Activated T-helper 2 cell treated with anti-CD3 and anti-CD28 coated beads, Interferon-gamma antibody, Interleukin-2, Interleukin-4, amounts not matched to agents 10 μg/mL and 5 μg/mL and 100 μg/mL, durations not matched to agents 14 hours and 24 hours and 36 hours (primary cell): ENCODE measurements at places on chromosomes 7 and 10.

- no peak overlapping the region for H3K27ac ChIP-seq
- no peaks in the 10 kb centered on the region for H3K36me3 ChIP-seq
- H3K4me3 ChIP-seq: no peak overlapping the region
- peaks cover 15% of the 10 kb centered on the region for H3K27me3 ChIP-seq
- peaks cover 24% of the 10 kb centered on the region for H3K4me1 ChIP-seq
Observed at GRCh38 chr10:30398788-30399187, 35.2 kb upstream of the MAP3K8 start.

- H3K27ac ChIP-seq: no peak overlapping the region
- H3K36me3 ChIP-seq: no peaks in the 10 kb centered on the region
- DNase-seq: no peak
- H3K4me3 ChIP-seq: no peak overlapping the region
- no peaks in the 10 kb centered on the region for H3K4me1 ChIP-seq
Observed at GRCh38 chr10:26090762-26091161, 125.8 kb upstream of the GAD2 start.

GRCh38 chr7:83486536-83486935, 162.4 kb downstream of the SEMA3E start:
- H3K27me3 ChIP-seq: no peaks in the 10 kb centered on the region
- no peak overlapping the region for H3K27ac ChIP-seq
- DNase-seq: no peak
- no peak overlapping the region for H3K4me3 ChIP-seq
- H3K4me1 ChIP-seq: no peaks in the 10 kb centered on the region
- no peaks in the 10 kb centered on the region for H3K36me3 ChIP-seq

- no peak overlapping the region for H3K4me3 ChIP-seq
- H3K36me3 ChIP-seq: peaks cover 21% of the 10 kb centered on the region
- peaks cover 35% of the 10 kb centered on the region for H3K4me1 ChIP-seq
- DNase-seq: no peak
- H3K27ac ChIP-seq: no peak overlapping the region
Observed at GRCh38 chr7:613442-614140, 93.9 kb upstream of the PDGFA start.

DNA sequence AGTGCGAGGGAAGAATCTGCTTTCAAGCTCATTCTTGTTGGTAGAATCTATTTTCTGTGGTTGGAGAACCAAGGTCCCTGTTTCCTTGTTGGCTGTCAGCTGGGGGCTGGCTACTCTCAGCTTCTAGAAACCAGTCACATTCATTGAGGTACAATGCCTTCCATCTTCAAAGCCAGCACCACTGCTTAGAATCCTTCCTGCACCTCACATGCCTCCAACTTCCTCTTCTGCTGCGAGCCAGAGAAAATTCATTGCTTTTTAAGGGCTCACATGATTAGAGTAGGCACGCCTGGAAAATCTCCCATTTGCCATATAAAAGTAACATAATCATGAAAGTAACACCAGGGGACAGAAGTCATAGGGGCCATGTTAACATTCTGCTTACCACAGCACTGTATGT, 28.7 kb downstream of the TES start:
- DNase-seq: no peak
- peaks cover 24% of the 10 kb centered on the region for H3K4me1 ChIP-seq
- H3K4me3 ChIP-seq: no peak overlapping the region
- peaks cover 34% of the 10 kb centered on the region for H3K36me3 ChIP-seq
- H3K27me3 ChIP-seq: no peaks in the 10 kb centered on the region

DNA sequence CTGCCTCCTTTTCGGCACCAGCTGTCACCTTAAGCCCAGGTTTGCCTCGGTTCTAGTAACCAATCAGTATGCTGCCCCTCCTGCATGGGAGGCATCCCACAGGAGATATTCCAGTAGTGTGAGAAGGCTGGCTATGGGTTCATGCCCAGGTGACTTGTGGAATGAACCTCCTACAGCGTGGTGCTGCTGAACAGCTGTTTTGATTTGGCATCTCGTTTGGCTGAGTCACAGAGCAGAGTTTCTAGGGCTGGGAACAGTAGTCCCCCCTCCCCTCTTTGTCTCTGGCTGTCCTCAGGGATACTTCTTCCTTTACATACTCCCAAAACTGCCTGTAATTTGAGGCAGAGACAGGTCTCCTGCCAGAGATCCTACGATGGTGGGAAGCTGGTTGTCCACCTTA, 16.1 kb downstream of the R3HCC1L start:
- peaks cover 73% of the 10 kb centered on the region for H3K36me3 ChIP-seq
- no peak overlapping the region for H3K4me3 ChIP-seq
- H3K4me1 ChIP-seq: peaks cover 3% of the 10 kb centered on the region
- no peaks in the 10 kb centered on the region for H3K27me3 ChIP-seq

GRCh38 chr7:26197153-26198115, 3.1 kb downstream of the HNRNPA2B1 start:
- H3K36me3 ChIP-seq: peaks cover 85% of the 10 kb centered on the region
- no peak for DNase-seq
- peak overlapping the region; percentile 100 for H3K4me3 ChIP-seq
- no peaks in the 10 kb centered on the region for H3K27me3 ChIP-seq
- H3K4me1 ChIP-seq: peaks cover 49% of the 10 kb centered on the region

DNA sequence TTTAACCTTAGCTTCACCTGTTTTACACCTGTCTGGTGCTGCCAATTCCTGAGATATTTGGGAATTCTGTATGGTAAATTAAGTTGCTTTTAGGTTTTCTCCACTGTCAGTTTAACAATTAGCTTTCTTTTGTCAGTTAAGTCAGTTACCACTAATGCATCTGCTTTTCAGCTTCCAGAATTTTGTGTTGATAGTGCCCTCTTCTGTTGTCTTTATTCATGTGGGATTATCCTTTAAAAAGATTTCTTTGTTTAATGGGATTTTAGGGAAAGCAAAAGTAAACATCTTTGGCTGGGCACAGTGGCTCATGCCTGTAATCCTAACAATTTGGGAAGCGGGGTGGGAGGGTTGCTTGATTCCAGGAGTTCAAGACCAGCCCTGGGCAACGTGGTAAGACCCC, 8.1 kb downstream of the TFAM start:
- peaks cover 25% of the 10 kb centered on the region for H3K4me1 ChIP-seq
- no peak overlapping the region for H3K27ac ChIP-seq
- H3K36me3 ChIP-seq: peaks cover 75% of the 10 kb centered on the region
- H3K27me3 ChIP-seq: no peaks in the 10 kb centered on the region

DNA sequence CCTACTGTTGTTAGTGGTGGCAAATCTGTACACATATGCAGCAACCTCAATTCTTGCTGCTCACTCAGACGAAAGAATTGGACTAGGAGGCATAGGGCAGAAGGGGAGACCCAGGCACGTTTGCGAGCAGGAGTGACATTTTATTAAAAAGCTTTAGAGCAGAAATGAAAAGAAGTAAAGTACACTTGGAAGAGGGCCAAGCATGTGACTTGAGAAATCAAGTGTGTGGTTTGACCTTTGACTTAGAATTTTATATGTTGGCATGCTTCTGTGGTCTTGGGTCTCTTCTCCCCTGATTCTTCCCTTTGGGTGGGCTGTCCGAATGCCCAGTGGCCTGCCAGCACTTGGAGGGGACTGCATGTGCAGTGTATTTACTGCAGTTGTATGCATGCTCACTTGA, 205.5 kb upstream of the SEMA3D start:
- H3K36me3 ChIP-seq: no peaks in the 10 kb centered on the region
- DNase-seq: no peak
- no peaks in the 10 kb centered on the region for H3K27me3 ChIP-seq
- no peak overlapping the region for H3K4me3 ChIP-seq
- H3K27ac ChIP-seq: no peak overlapping the region

GRCh38 chr7:46468753-46469356, 547.8 kb upstream of the IGFBP3 start:
- H3K4me1 ChIP-seq: no peaks in the 10 kb centered on the region
- H3K36me3 ChIP-seq: no peaks in the 10 kb centered on the region
- H3K4me3 ChIP-seq: no peak overlapping the region
- no peak overlapping the region for H3K27ac ChIP-seq
- no peaks in the 10 kb centered on the region for H3K27me3 ChIP-seq

- no peak overlapping the region for H3K27ac ChIP-seq
- peaks cover 16% of the 10 kb centered on the region for H3K36me3 ChIP-seq
- no peak for DNase-seq
- H3K4me3 ChIP-seq: no peak overlapping the region
- no peaks in the 10 kb centered on the region for H3K27me3 ChIP-seq
Observed at GRCh38 chr10:87634311-87634710, 25.4 kb upstream of the PAPSS2 start.

GRCh38 chr10:132392184-132392800, 4.7 kb upstream of the PWWP2B start:
- H3K4me1 ChIP-seq: peaks cover 2% of the 10 kb centered on the region
- H3K27me3 ChIP-seq: peaks cover 4% of the 10 kb centered on the region
- H3K27ac ChIP-seq: no peak overlapping the region
- no peak for DNase-seq
- H3K4me3 ChIP-seq: no peak overlapping the region

DNA sequence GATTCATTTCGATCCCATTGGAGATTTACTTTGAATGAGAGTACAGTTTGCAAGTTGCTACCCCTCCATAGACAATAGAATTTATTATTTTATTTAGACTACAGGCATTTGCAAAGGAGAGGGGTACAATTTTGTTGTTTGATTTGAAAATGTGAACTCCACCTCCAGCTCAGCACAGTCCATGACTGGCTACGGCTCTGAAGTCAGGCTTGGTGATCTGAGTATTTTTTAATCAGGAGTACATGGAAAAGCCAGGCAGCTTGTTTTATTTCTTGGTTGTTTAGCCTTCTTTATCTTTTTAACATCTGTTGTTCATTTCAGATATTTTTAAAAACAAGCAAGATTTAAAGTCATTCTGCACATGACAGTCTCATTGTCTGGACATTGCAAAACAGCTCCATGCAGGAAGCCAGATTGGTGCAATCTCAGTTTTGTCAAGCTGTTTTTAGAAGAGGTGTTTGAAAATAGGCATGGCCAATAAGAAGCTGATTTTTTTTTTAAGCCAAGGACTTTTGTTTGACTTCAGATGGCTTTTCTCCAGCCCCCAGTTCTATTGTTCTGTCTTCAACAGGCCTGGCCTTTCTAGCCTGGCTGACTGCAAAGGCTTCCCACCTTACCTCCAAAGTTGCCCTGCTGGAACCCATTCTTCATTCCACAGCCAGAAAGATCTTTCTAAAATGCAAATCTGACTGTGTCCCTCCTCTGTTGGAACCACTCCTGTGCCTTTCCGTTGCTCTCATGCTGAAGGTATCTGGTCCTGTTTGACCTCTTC, 12.2 kb downstream of the PLXDC2 start:
- H3K4me3 ChIP-seq: no peak overlapping the region
- no peaks in the 10 kb centered on the region for H3K4me1 ChIP-seq
- no peak for DNase-seq
- H3K27ac ChIP-seq: no peak overlapping the region
- H3K36me3 ChIP-seq: no peaks in the 10 kb centered on the region

GRCh38 chr10:129942391-129942790, 21.7 kb downstream of the EBF3 start:
- no peak overlapping the region for H3K27ac ChIP-seq
- no peak for DNase-seq
- H3K4me3 ChIP-seq: no peak overlapping the region

- H3K27ac ChIP-seq: no peak overlapping the region
- no peak overlapping the region for H3K4me3 ChIP-seq
- no peaks in the 10 kb centered on the region for H3K36me3 ChIP-seq
- no peaks in the 10 kb centered on the region for H3K27me3 ChIP-seq
- peaks cover 3% of the 10 kb centered on the region for H3K4me1 ChIP-seq
- DNase-seq: no peak
Observed at GRCh38 chr10:24569828-24570657, 153.6 kb downstream of the ARHGAP21 start.

GRCh38 chr10:42883993-42884983, 101.7 kb downstream of the BMS1 start:
- no peak overlapping the region for H3K27ac ChIP-seq
- no peak for DNase-seq
- no peaks in the 10 kb centered on the region for H3K27me3 ChIP-seq
- H3K4me3 ChIP-seq: no peak overlapping the region
- H3K4me1 ChIP-seq: no peaks in the 10 kb centered on the region
- H3K36me3 ChIP-seq: no peaks in the 10 kb centered on the region

GRCh38 chr10:78004215-78005026, 24.9 kb downstream of the POLR3A start:
- H3K27ac ChIP-seq: no peak overlapping the region
- peaks cover 76% of the 10 kb centered on the region for H3K36me3 ChIP-seq
- no peak overlapping the region for H3K4me3 ChIP-seq

GRCh38 chr10:23294638-23295247, 49.9 kb downstream of the C10orf67 start:
- H3K36me3 ChIP-seq: no peaks in the 10 kb centered on the region
- H3K4me1 ChIP-seq: no peaks in the 10 kb centered on the region
- peaks cover 12% of the 10 kb centered on the region for H3K27me3 ChIP-seq
- no peak overlapping the region for H3K27ac ChIP-seq
- no peak overlapping the region for H3K4me3 ChIP-seq

DNA sequence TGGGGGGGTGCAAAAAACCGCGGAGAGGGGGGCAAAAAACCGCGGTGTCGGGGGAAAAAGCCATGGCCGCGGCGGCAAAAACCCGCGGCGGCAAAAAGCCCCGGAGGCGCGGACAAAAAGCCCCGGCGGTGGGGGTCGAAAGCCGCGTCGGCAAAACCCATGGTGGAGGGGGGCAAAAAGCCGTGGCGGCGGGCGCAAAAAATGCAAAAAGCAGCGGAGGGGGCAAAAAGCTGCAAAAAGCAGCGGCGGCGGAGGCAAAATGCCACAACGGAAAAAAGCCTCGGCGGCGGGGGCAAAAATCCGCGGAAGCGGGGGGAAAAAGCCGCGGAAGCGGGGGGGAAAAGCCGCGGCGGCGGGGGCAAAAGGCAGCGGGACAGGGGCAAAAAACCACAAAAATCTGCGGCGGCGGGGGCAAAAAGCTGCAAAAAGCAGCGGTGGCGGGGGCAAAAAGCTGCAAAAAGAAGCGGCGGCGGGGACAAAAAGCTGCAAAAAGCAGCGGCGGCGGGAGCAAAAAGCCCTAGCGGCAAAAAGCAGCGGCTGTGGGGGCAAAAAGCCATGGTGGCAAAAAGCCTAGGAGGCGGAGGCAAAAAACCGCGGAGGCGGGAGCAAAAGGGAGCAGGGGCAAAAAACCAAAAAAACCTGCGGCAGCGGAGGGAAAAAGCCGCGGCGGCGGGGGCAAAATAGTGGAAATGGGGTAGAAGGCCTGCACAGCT, 418.9 kb downstream of the ZNF716 start:
- no peak overlapping the region for H3K4me3 ChIP-seq
- H3K27ac ChIP-seq: no peak overlapping the region
- peaks cover 10% of the 10 kb centered on the region for H3K27me3 ChIP-seq
- peaks cover 3% of the 10 kb centered on the region for H3K36me3 ChIP-seq
- H3K4me1 ChIP-seq: no peaks in the 10 kb centered on the region
- no peak for DNase-seq

GRCh38 chr10:112715581-112715980, 234.5 kb upstream of the TCF7L2 start:
- H3K36me3 ChIP-seq: peaks cover 8% of the 10 kb centered on the region
- H3K4me3 ChIP-seq: no peak overlapping the region
